Activated T-cell treated with anti-CD3 and anti-CD28 coated beads, Interleukin-2, amount 50 U/mL, for 4 hours (primary cell): ENCODE measurements at places on chromosomes 6 and 20. TPM values are rescaled to one million over a fixed set of nuclear protein-coding genes. Genes with fewer than 3 reads are reported as not detected.
A peak's percentile ranks its signal among the peaks of the same experiment; 100 is the strongest.

DNA sequence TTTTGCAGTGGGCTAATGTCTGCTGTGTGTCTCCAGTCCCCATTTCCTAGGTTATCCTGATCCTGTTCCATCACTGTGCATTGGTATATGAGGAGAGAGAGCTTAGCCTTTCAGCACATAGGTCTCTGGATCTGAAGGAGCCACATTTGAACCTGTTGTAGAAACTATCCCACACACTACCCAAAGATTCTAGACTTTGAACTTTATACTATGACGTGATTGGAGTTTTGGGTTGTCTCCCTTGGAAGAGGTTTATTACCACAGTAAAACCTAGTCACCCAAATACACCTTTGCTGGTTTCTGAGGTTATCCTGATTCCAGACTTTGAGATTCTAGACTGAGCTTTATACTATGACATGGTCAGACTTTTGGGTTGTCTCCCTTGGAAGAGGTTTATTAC, 8.0 kb upstream of the OSTM1 start:
- no peak for DNase-seq

DNA sequence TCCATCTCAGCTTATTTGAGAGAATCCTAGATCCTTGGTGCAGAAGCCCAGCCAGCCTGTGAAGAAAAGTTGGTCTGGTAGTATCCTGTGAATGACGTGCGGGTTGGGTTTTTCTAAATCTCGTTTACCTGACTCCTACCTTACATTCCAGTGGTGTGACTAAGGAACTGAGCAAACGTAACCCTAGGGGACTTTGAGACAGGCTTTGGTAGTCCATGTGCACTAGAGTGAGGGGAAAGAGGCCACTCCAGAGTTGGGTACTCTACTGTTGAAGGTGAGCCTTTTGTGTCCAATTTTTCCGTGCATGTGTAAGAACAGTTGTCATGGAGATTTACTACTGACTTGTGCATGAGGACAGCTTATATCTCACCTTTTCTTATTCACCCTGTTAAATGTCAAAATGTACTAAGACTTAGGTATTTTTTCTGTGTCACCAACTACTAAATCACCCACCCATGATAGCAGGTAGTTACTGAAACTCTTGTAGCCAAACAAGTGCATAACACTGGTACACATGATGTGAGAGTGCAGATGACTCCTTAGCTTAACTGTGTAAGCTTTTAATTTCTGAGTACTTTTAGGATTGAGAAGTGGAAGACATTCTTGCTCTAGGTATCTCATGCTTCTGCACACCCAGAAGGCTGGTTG, 26.3 kb upstream of the PLCG1 start:
- DNase-seq: no peak

DNA sequence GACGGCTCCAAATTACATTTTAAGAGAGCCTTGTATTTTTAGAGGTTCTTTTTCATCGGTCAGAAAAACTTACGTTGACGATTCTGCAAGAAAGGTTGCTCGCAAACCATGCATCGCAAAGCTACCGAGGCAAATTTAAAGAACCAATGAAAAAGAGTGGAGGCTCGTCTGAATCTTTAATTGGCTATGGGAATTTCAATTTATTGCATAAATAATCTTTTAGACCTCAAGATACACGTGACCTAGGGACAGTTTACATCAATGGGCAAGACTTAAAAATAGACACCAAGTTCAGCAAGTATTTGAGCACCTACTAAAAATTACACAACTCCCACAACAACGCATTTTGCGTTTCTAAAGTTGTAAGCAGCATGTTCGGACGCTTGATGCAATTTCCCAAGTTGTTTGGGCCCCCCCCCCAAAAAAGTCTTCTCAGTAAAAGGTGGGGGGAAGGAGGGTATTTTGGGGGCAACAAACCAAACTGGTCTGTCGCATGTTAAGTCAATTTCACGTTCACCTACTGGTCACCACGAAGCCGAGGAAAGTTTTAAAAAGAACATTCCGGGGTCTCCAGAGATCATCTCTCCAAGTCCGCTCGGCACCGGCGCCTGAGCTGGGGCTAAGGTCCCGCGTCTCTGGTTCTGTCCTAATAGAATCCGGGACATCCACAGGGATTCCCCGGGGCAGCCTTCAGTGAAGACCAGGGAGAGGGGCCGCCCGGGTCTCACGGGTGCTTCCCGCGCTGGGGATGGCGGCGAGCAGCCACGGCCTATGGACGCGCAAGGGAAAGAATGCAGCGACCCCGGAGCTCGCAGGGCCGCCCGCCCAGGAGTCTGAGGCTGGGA, 851 bp downstream of the SNX5 start:
- no peak for DNase-seq

- DNase-seq: no peak
Observed at GRCh38 chr20:23129891-23130621, 43.9 kb upstream of the CD93 start.

DNA sequence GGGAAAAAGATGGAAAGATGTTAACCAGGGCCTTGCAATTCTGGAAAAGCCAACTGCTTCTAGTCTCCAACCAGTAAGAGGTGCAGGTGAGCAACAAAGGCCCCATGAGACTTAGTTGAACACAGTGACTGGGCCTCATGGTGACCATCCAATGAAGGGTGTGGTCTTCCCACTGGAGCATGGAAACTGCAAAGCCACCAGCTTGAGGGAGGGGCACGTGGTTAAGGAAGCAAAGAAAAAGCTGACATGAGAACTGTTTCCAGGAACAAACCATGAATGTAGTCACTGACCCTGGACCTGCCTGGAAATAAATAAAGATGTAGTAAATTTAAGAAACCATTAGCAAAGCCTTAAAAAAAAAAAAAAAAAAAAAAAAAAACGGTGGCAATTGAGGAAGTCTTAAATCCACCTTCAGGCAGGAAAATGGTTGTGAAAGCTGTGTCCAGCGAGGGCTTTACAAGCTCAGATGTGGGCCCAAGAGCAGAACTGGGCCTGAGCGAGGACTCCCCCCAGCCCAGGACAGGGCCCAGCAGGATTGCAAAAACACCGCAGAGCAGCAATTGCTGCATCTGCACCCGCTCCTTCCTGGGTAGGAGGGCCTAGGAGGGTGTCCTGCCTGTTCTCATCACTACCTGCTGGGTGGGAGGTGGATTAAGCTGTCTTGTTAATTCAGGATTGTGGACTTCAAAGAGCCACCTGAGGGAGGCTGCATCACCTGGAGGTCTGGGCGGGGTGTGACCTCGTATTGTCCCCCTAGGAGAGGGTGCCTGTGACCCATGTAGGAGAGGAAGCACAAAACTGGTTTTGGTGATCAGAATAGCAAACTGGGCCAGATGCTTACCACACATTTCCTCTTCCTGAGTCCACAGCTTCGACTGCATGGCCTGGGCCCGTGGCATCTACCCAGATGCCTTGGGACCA, 10.3 kb downstream of the GFRA4 start:
- no peak for DNase-seq

DNA sequence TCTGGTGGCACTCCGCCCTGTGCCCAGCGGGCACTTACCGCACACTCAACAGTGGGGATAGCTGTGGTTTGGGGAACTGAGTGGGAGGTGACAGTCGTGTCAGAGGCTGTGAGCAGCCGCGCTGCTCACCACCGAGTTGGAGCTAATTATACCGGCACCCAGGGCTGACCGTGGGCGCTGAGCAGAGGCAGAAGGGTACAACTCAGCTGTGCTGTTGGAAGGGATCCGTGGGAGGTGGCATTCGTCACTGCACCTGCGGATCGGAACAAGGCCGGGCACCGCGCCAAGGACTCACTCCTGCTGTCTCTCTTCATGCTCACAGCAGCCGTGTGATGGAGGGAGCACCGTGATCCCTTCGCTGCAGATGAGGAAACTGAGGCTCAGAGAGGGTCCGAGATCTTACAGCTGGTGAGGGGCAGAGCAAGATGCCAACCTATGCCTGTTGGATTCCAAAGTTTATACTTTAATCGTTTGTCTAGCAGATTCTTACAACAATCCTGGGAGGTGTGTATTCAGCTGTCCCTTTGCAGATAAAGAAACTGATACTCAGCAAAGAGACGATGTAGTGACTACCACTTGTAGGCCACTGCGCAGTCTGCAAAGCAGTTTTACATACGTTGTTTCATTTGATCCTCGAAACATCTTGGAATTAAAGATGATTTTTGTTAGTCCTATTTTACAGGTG, 713 bp upstream of the ELMO2 start:
- peak; percentile 91 for DNase-seq

GRCh38 chr6:116365743-116366142, 5.0 kb upstream of the DSE start:
- DNase-seq: no peak

DNA sequence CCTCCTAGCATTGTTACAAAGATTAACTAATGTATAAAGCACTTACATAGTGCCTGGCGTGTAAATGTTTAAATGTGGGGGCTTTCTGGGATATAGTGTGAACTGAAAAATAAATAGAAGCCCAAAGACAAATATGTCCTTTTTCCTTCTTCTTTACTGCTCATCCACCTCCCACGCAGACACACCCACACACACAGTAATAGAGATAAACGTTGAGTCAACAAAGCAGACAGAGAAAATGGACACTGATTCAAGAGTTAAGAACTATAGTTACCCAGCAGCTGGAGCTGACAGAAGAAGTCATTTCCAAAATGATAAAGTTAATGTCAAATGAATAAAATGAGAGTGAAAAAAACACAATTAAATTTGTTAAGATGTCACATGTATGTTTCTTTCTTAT, 68.3 kb downstream of the FHL5 start:
- no peak for DNase-seq

DNA sequence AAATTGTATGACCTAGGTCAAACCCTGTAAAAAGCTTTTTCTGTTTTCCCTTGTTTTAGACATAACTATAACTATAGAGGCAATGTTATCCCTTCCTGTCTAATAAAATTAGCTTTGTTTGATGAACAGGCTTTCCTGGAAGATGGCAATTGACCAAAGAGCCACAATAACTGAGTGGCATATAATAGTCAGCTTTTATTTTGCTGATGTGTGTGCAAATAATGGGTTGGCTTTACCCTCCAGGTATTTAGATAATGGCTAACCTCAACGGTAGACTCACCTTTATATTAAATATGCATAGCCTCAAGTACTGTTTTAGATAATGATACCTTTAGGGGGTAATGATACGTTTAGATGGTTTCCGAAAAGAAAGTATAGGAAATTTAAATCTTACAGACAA, 15.0 kb downstream of the TBXT start:
- DNase-seq: no peak

GRCh38 chr6:17439243-17439993, 46.0 kb downstream of the CAP2 start:
- no peak for DNase-seq

DNA sequence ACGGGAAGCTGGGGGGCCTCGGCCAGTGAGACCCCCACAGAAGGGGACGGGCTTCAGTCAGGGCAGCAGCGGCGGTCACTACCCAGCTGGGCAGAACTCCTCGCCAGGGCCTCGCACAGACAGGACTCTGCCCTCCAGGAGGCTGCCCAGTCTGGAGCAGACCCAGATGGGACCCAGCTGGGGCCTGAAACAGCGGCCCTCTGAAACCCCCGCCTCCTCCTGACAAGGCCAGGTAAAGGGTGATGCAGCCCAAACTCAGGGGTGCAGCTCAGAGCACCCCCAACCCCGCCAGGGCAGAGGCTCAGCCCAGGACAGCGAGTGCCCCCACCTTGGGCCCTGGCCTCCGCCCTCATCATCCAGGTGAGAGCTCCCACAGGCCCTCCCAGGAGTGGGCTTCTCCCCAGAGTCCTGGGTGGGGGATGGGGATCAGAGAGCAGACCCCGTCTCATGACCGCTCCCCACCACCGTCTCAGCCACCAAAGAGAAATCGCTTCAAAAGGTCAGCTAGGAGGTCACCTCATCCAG, 2.2 kb downstream of the EEF1A2 start:
- DNase-seq: no peak

Gene MYB
- 9.5 TPM for total RNA-seq

Gene MRAP2
- total RNA-seq: not detected

Gene SLPI
- 0.83 TPM for total RNA-seq
